ENCODE measurements at places on chromosomes 16 and 17.
A peak's percentile ranks its signal among the peaks of the same experiment; 100 is the strongest.

DNA sequence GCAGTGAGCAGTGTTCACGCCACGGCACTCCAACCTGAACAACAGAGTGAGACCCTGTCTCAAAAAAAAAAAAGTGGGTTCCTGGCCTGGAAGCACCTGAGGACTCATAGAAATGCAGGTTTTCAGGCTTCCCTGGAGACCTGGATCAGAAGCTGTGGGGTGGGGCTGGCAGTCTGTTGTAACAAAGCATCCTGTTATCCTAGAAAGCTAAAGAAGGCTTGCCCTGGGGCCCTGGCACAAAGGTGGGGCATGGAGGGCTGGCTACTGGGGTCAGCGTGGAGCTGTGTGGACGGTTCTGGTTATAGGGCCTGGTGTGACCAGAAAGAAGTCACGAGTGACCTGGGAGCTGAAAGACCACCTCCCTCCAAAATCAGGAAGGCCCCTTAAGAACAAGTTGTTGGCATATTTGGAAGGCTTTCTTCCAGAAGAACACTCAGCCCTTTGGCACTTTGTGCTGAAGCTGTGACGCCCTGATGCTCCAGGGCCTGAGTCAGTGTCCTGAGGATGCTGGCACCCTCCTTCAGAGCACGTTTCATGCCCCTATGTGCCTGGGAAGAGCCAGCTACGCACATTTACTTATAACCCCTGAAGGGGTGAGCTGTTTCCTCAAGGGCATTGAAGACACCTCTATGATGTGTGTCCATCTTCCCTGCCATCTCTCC lies 6.2 kb downstream of the CRISPLD2 start:
- DNase-seq = no peak

GRCh38 chr17:59641799-59642484 lies 22.2 kb downstream of the CLTC start:
- DNase-seq = no peak

GRCh38 chr16:50699326-50700159 lies 6.1 kb downstream of the NOD2 start:
- peak; percentile 98 for DNase-seq

GRCh38 chr17:4249452-4250029 lies 14.2 kb downstream of the ANKFY1 start:
- peak; percentile 32 for DNase-seq

GRCh38 chr17:3894911-3895343 lies 2.1 kb upstream of the CAMKK1 start:
- DNase-seq = no peak

DNA sequence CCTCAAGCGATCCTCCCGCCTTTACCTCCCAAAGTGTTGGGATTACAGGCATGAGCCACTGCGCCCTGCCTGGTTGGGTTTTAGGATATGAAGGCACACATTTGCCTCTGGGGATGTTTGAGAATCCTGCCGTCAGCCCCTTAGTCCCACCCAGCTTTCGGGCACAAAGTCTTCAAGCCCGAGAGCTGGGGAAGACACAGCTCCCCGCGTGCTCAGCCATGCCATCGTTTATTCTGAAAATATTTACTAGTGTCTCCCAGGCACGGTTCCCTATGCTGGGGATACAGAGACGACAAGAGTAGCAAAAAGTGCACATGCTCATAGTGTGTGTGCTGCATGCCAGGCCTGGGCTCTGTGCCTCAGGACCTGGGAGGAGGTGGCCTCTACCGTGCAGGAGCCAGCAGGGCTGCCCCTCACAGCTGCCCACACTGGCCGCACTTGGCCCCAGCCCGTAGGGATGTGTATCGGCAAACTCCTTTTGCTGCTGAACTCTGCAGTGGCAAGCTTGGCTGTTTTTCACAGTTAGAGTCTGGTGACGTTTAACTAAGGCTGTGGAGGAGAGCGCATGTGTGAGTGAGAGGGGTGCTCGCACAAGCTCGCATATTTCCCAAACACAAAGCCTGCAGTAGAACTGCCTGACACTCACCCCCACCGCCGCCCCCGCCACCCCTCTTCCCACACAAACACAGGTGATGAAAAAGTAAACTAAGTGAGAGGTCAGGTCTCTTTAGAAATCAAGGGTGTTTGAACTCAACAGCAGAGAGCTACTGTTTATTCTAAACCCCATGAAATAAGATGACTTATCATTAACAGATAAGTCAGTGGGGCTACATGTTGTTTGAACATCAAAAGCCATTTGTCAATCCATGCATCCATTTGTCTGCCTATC lies 266.4 kb downstream of the MRTFB start:
- DNase-seq = no peak

- DNase-seq = no peak
Measured at GRCh38 chr17:8337802-8338752, 1.6 kb upstream of the ODF4 start.

GRCh38 chr17:82496529-82497434 lies 22.8 kb upstream of the FOXK2 start:
- peak; percentile 83 for DNase-seq

DNA sequence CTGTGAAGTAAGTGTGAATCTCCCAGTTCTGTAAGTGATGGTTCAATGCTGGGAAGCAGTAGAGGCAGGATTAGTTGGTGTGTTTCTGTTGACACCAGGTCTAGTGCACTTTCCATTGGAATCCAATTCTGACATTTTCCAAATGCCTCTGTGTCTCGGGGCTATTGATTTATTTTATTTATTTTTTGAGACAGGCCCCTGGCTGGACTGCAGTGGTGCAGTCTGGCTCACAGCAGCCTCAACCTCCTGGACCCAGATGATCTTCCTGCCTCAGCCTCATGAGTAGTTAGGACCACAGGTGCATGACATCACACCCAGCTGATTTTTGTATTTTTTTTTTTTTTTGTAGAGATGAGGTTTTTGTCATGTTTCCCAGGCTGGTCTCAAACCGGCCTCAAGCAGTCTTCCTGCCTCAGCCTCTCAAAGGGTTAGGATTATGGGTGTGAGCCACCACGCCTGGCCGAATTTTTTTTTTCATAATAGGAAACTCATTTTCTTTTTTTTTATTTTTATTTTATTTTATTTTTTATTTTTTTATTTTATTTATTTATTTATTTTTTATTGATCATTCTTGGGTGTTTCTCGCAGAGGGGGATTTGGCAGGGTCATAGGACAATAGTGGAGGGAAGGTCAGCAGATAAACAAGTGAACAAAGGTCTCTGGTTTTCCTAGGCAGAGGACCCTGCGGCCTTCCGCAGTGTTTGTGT lies 61.7 kb downstream of the YPEL2 start:
- no peak for DNase-seq

GRCh38 chr16:66953462-66954096 lies 7.5 kb upstream of the CES3 start:
- peak; percentile 61 for DNase-seq

DNA sequence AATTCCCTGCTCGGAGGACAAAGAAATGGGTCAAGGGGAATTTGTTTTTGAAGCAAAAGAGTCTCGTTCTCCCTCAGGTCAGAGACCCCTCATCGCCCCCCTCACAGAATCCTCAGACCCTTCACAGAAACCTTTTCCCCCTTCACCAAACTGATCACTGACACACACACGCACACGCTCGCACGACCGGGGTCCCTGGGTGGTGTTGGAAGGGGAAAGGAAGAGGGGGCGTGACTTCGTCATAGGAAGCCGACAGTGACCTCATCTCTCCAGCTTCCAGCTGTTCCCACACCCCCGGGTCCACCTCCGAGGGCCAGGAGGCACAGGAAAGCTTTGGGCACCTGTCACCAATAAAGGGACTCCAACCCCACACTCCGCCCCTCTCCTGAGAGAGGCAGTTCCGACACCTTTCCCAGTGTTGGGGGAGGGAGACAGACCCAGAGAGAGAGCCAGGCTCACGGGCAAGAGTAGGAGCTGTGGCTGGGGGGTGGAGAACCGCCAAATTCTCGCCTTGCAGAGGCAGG lies 1.2 kb downstream of the ASGR1 start:
- DNase-seq = no peak

GRCh38 chr16:82972331-82972919 lies 345.7 kb downstream of the CDH13 start:
- no peak for DNase-seq

DNA sequence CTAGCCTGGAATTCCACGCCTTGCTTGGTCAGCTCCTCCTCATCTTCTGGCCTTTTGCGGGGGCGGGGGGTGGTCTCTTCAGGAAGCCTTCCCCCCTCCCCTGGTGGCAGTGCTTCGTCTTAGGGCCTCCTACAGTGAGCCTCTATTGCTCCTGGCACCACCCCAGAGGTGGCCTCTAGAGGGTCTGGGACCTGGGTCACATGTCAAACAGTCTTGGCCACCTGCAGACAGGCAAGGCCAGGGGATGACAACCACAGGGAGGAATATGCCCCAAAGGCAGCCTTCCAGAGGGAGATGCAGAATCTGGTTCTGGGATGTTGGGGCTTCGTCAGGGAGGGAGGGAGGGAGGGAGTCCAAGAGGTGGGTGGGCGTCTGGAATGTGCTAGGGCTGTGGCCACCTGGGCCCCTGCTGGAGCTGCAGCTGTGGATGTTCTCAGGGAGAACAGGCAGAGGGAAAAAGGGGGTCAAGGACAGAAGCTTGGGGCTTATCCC lies 50.6 kb downstream of the SMPD3 start:
- DNase-seq = no peak

GRCh38 chr17:8221663-8222379 lies 11.4 kb upstream of the AURKB start:
- peak; percentile 88 for DNase-seq

DNA sequence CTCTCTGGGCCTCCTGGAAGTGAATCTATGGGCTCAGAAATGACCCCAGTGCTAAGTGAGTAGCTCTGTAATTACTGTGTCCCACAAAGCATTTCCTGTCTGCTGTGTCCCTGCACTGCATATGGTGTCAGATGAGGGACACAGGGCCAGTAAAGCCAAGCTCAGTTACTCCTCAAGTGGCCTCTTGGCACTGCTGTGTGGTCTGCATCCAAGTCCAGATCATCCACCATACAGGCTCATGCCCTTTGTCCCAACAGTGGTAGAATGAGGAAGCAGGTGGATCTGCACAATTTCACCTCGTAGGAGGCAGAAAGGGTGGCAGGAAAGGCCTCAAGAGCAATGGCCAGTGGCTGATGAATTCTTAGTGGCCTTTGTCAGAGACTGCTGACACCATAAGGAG lies 146.8 kb downstream of the SOX9 start:
- DNase-seq = no peak

GRCh38 chr16:74035816-74036215 lies 260.8 kb upstream of the PSMD7 start:
- DNase-seq = no peak

DNA sequence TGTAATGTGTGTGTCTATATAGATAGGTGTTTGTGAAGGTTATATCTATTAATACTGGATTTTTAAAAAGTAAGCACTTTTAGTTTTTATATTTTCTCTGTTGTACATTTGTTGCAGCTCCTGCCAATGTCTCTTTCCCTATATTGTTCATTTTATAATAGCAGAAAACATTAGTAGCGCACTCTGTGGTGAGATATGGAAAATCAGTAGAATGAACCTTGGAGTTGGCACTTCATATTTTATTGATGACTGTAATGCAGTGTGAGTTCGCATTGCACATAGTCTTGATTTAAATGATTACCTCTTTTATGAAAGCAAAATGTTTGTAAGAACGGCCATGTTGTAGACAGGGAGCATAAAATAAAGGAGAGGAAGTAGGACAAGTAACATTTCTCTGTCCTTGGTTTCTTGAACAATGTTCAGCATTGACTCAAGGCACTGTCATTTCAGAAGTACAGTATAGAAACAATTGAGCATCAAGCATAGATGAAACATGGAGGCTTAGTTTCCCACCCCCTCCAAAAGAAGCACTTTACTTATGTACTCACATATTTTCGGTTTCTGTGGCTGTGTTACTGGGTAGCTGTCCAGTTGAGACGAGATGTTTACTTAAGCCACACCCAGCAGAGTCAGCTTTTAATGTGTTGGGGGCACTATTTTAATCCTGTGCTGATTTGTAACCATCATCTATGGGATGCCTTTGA lies 74.0 kb downstream of the TANC2 start:
- DNase-seq = peak; percentile 50

DNA sequence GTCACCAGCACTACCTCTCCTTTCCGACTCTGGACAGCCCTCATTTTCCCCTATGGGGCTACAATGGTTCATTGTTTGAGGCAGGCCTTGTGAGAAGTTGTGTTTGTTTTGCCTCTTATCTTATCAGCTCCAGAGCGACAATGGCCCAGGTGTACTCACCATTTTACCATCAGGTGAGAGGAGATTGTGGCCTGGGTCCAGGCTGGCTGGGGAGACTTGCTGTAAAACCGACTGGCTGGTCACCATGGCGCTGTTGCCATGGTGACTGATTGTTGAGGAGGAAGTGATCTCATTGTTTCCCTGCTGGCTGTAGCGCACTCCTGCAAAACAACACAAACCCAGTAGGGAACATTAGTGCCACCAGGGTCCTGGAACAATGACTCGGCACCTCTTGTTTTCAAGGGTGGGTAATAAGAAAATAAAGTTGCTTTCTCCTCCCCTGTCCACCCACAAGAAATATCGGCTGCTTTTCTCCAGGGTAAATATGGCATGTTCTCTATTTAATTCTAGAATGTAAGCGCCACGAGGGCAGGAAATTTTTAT lies 34.4 kb downstream of the HNF1B start:
- DNase-seq = no peak

GRCh38 chr17:43650471-43650870 lies 11.3 kb downstream of the MEOX1 start:
- DNase-seq = no peak

DNA sequence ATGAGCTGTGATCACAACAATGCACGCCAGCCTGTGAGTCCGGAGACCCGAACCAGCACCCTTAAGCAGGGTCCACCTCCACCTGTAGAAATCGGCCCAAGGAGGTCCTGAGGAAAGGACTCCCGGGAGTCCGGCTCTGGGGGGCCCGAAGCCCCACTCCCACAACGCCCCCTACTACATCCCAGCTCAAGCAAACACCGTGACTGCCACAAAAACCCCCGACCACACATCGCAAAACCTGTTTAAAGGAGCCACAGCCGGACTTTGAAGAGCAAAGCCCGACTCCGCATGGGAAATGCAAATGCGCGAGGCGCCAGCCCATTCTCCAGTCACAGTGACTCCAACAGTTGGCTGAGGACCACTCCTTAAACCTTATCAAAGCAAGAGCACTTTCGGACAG lies 682.4 kb downstream of the KCNJ18 start:
- no peak for DNase-seq

- no peak for DNase-seq
Measured at GRCh38 chr16:79169239-79169638, 431.3 kb downstream of the MAF start.

DNA sequence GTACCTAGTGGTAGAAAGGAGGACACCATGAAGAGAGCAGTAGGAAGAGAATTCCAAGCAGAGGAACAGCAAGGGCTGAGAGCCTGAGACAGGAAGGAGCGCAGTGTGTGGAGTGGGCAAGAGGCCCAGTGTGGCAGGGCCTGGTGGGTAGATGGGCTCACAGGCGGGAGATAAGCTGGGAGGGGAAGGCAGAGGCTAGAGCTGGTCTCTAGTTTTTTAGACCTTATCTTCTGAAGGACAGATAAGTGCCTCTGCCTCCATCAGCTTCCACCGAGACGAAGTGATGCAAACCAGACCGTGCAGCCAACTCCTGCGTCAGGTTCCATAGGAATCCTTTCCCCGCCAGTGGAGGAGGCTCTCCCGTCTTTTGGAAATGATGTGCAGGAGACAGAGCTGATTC lies 33.6 kb downstream of the CDH1 start:
- DNase-seq = no peak

GRCh38 chr17:8371786-8372185 lies 4.7 kb downstream of the KRABD2 start:
- no peak for DNase-seq
